Stimulated activated CD4-positive, alpha-beta T cell treated with anti-CD3 and anti-CD28 coated beads, TNF-alpha, amount 100 ng/mL, for 1 hour (primary cell): ENCODE measurements at places on chromosomes 2 and 18.

DNA sequence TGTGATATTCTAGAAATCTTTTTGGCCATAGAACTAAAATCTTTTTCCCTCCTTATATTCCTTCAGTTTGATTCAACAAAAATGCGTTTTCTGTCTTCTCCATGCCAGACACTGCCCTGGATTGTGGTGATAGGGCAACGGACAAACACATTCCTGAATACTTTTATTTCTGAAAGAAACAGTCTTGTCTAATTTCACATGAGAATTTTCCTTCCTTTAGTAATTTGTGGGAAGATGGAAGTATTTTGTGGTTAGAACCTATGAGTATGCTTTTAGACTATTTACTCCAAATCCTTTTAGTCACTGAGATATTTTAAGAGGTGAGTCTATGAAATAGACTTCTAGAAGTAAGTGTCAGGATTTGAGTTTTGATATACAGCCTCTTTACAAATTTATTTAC lies 49.6 kb downstream of the COL5A2 start:
- DNase-seq, result no peak

DNA sequence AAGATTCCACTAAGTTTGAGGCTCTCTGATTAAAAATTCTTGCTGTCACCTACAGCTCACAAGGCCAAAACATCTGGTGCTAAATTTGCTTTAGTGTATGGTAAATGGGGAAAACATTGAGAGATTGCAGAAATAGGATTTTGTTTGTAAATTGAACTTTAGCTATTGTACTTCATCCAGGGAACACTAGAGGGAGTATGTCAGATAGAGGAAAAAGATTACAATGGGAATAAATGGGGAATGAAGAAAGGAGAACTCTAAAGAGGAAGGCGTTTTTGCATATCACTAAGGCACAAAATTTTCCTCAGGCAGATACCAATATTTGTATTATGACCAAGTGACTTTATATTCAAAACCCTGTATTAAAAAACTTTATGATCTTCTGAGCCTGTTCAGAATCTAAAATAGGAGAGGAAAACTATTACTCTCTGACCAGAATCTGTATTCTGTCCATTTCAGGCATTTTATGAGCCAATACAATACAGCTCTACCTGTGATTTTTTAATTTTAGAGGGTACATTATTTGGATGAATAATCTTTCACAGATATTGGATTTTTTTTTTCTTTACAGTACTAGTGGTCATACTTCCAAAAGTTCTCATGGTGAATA lies 52.3 kb upstream of the ITGB6 start:
- no peak for DNase-seq

DNA sequence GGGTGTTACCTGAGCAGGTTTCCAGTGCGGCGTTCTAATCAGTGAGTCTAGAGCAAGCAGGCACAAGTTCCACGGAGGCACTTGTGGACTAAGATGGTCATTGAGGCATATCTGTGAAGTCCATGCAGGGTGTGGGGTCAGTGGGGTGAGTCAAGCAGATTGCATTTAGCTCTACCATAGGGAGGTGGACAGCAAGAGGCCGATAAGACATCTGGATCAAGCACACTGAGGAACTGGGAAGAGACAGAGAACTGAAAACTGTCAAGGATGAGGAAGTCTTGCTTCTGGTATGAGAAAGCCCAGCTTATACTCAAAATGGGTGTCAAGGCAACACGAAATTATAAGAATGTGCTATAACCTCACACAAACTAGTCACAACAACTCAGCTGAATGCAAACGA lies 61.2 kb upstream of the SLC39A10 start:
- DNase-seq, result no peak

- no peak for DNase-seq
Observed at GRCh38 chr2:174688079-174688478, 76.2 kb downstream of the CHRNA1 start.

DNA sequence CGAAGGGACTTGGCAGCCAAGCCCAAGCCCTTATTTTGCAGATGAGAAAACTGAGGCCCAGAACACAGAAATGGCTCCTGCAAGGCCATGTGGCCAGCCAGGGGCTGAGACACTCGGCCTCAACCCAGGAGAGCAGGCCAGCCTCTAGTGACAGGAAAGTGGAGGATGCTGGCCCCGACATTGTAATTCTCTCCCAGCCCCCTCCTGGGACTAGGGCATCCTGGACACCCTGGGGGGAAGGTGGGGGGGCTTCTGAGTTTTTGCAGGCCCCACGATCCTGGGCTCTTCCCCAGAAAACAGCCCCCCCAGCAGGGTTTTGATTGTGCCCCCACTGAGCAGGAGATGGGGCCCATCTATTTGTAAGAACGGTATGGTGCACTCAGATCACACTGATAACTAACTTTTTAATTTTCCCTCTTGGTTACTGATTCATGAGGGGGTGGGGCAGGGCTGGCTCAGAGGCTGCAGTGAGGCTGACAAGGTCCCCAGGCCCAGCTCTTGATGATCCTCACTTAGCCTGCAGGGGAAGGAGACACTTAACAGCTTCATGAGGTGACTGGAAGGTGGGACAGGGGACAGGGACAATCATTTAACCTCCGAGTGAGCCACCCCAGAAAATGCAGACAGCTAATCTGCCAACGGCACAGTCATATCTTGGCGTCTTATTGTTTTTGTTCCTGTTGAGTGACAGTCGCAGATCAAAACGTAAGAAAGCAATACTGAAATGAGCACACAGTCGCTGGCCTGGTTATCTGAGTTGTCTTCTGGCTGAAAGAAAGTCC lies 18.9 kb downstream of the SMAD7 start:
- no peak for DNase-seq

DNA sequence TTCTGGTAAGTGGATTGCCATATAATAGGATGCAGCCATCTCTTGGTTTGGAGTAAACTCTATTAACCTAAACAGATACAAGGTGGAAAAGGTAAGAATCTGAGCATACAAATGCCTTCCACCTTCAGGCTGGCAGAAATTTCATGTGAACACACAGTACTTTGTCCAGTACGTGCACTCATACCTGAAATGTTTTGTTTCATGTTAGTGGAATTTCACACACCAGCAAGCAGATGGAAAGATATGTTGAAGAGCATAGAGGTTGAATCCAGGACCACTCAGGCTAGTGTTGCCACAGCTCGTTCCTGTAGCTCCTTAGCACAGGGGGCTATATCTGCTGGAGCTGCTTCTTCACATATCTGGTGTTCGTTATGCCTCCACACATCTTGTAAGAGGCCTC lies 34.0 kb downstream of the CRIM1 start:
- no peak for DNase-seq

- DNase-seq, result no peak
Observed at GRCh38 chr2:41728788-41729338, 319.0 kb upstream of the PKDCC start.

DNA sequence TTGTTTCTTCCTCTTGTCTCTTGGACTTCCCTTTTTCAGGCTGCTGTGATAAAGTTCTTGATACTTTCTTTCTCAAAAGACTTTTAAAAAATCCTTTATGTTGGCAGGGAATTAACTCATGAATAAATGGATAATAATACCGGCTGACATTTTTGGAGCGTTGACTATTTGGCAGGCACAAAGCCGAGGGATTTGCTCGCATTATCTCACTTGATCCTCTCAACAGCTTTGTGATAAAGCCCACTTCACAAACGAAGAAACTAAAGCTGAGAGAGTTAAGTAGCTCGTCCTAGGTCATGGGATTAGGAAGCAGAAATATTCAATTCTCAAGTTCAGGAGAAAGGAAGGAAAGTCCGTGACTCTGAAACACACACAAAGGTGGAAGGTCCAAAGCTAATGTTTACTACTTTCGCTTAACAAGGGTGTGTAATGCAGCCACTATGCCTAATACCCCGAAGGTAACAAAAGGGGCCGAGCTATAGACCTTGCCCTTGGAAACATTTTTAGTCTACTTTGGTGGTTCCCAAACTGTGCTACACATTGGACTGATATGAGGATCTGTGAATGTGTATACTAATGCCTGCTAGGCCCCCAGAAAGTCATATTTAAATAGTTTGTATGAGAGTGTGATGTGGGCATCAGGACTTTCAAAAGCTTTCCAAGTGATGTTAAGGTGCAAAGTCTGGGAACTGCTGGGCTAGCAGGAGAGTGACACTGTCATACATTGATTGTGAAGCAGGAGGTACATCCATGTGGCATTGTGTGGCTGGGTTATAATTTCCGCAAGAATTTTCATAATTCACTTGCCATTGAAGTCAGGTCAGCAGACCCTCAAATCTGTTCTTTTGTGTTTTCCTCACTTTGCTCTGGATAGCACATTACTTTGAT lies 508.4 kb downstream of the PLCL1 start:
- DNase-seq, result no peak

DNA sequence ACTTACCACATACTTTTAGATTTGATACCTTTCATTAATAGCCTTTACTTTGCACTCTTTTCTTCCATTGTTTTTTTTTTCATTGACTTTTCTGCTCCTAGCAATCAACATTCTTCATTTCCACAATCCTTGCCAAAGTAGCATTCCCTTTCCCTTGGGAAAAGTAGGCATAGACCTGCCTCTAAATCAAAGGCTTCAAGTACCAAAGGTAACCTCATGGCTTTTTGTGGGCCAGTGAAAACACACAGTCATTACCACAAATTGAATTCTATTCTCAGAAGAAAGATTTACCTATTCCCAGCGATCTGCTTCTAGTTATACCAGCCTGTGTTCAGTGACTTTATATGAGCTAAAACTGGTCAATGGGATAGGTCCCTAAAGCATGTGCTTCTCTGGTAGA lies 109.2 kb downstream of the SOCS6 start:
- no peak for DNase-seq

GRCh38 chr2:201180010-201180409 lies 2.9 kb upstream of the CASP10 start:
- DNase-seq, result no peak

- DNase-seq, result no peak
Observed at GRCh38 chr18:80126797-80127196, 17.7 kb downstream of the ADNP2 start.

- DNase-seq, result no peak
Observed at GRCh38 chr2:55482186-55482884, 37.2 kb upstream of the CFAP36 start.

GRCh38 chr18:32368991-32369390 lies 101.7 kb downstream of the GAREM1 start:
- no peak for DNase-seq

DNA sequence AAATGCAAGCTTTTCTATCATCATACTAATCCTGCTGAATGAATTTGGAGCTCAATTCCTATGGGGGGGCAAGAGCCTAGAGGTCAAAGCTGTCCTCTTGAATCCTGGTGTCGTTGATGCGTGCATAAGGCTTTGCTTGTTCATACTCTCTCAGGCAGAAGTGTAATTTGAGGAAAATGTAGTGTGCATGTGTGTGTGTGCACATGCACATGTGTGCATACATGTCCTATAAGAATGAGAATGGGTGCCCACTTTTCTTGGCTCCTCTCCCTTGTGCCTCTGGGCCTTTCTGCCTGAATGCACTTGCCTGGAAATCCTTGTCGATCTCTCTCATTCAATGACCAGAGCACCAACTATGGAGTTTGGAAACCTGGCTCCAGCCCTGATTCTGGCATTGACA lies 28.5 kb upstream of the C18orf32 start:
- no peak for DNase-seq

DNA sequence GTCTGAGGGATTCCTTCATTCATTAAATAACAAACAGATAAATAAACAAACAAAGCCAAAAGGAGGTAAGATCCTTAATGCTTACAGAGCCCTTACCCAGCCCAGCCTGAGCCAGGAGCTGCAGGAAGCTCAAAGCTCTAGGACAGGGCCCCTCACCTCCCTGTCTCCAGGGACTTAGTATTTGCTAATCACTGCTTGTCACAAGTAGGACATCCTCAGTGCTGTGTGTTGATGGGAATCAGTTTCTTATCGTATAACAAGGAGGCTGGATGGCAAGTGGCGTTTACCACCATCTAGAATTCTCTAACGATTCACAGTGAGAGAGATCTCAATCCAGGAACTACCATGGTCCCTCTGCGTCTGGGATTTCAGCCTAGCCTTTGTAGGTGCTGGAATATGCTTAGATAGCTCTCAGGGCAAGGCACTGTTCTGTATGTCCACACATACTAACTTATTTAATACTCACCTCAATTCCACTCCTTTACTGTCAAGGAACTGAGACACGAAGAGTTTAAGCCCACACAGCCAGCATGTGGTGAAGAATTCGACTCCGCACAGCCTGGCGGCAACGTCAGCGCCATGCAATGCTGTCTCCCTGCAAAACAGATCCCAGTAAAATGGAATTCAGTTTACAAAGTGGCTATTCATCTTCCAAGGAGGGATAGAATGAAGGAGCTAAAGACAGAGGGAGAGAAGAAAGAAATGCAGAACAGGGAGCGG lies 164.8 kb downstream of the MYCN start:
- no peak for DNase-seq

DNA sequence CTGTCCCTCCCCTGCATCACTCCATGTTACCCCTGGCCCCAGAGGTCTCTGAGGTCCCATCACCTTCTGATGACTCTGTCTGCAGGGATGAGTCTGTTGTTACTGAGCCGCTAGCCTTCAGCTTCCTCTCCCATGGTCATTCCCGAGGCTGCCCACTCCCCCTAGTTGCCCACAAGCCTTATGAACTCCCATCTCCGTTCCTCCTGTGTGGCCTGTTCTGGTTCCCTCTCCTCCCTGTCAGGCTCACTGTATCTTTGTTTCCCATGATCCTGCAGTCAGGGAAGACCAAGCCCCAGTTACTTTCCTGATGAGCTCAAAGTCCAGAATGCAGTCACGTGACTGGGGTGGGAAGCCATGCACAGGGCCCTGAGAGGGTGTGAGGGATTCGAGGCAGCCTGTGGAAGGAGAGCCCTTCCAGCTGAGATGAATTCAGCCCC lies 39.5 kb downstream of the INPP4A start:
- no peak for DNase-seq

DNA sequence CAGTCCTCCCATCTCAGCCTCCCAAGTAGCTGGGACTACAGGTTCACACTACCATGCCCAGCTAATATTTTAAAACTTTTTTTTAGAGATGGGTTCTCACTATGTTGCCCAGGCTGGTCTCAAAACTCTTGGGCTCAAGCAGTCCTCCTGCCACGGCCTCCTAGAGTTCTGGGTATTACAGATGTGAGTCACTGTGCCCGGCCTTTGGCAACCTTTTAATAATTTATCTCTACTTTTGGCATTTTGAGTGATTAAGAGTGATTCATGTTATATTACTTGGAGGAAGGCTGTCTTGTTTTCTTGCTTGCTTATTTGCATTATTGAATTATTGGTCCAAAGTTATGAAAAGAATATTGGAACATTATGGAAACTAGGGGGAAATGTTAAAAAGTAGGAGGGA lies 24.3 kb downstream of the NCOA1 start:
- no peak for DNase-seq

GRCh38 chr2:214695789-214696188 lies 113.7 kb downstream of the BARD1 start:
- DNase-seq, result no peak
